ENCODE measurements at places on chromosomes 7 and 10.

GRCh38 chr10:78290131-78290750 is 256.6 kb downstream of the RPS24 start:
- DNase-seq: no peak

DNA sequence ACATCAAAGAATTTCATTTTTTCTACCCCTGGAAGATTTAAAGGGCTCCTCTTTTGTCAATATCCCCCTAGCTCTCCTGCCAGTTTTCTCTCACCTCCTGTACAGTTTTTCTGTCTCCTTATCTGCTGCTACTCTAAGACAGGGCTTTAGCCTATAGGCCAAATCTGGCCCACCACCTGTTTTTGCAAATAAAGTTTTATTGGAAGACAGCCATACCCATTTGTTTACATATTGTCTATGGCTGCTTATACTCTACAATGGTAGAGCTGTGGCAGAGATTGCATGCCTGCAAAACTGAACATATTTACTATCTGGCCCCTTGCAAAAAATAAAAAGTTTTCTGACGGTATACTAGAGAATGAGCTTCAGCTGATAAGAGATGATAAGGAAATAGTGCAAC is 37.4 kb upstream of the GARS1 start:
- DNase-seq: no peak

DNA sequence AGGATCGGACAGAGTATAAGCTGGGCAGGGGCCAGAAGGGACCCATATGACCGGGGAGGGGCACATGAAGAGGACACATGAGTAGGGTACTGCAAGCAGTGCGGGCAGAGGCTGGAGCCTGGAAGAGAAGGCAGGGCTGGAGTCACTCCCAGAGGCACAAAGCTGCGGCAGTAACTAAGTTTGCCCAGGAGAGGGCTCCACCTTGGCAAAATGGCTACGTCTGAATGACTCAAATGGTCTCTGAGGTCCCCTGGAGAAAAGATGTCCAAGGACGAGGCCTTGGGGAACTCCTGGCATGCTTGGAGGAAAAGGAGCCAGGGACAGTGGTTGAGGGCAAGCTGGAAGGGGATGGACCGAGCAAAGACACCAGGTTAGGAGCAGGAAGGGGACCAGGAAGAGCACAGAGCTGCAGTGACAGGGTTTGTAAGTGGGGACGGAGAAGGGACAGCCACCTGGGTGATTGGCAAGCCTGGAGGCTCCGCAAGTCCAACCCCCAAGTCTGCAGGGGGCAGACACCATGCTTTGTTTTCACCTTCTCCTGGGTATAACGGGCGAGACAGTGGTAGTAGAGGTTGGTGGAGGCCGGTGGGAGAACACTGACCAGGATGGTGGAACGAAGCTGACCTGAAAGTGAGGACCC is 43.1 kb upstream of the LBX1 start:
- DNase-seq: peak; percentile 23

DNA sequence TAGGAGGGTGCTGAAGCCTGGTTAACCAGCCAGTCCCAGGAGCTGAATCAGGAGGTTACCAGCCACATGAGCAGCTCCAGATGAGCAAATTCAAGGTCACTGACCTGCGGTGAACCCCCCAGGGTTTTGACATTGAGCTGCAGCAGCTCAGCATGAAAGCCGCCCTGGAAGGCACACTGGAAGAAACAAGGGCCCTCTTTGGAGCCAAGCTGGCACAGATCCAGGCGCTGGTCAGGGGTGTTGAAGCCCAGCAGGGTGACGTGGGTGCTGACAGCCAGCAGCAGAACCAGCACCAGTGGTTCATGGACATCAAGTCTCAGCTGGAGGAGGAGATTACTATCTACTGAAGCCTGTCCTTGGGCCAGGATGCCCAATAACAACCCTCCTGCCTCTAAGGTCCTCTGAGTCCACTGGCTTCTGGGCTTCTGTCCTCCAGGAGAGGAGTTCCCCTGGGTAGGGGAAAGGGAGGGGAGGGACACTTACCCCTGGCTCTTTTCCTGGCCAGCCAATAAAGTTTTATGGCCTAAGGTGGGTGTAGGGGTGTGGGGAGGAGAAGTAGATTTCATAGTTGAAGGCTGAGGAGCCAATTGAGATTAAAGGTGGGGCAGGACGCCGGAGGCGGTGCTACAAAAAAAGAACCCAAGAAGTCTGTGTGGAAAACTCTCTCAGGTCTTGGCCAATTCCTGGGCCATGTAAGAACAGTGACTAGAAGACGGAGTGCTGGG is 29.4 kb upstream of the ATOH7 start:
- no peak for DNase-seq

- DNase-seq: no peak
These were observed 46.6 kb downstream of the LRRN3 start for GRCh38 chr7:111137296-111138192.

- no peak for DNase-seq
These were observed 7.8 kb downstream of the NPS start for GRCh38 chr10:127556916-127557315.

GRCh38 chr10:35437829-35438228 is 101.5 kb downstream of the CCNY start:
- DNase-seq: no peak

DNA sequence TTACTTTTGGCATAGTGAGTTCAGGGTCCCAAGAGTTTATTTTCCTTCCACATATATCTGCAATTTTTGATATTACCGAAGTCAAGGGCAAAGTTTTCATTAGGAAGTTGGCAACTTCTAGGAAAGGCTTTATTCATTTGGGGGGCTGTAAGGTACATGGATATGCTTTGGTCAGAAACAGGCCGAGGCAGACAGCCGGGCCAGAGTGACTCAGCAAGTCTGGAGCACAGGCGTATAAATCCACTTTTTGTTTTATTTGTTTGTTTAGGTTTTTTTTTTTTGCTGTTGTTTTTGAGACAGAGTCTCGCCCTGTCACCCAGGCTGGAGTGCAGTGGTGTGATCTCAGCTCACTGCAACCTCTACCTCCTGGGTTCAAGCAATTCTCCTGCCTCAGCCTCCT is 3.7 kb downstream of the ZNF680 start:
- DNase-seq: no peak

DNA sequence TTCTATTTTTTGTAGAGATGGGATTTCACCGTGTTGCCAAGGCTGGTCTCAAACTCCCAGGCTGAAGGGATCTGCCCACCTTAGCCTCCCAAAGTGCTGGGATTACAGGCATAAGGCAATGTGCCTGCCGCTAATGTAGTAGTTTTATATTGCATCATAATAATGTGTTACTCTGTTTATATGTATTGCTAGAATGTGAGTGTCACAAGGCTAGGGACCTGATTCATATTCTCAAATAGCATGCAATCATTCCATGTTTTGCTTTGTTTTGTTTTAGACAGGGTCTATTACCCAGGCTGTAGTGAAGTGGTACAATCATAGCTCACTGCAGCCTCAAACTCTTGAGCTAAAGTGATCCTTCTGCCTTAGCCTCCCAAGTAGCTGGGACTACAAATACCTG is 13.5 kb downstream of the CCL26 start:
- no peak for DNase-seq

- no peak for DNase-seq
These were observed 44.4 kb upstream of the AMPH start for GRCh38 chr7:38675494-38676106.

DNA sequence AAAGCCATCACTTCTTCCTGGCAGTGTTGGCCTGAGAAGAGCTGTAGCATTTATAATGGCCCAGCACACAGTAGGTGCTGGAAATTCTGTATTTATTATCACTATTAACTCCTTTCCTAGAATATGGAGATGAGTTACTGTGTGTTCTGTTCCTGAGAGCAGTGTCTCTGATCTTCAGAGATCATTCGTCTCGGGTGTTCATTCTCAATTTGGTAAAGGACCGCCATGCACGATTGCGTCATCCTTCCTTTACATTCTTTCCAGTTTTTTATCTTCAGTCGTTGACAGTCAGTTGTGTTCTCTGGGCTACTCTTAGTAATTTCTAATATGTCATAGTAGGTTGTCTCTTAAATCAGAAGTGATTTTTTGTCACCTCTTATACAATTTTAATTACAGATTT is 18.6 kb downstream of the RNF32 start:
- no peak for DNase-seq

- DNase-seq: peak; percentile 5
These were observed 653 bp upstream of the ADRB1 start for GRCh38 chr10:114042895-114043531.
